ENCODE measurements at places on chromosomes 13 and 19.

DNA sequence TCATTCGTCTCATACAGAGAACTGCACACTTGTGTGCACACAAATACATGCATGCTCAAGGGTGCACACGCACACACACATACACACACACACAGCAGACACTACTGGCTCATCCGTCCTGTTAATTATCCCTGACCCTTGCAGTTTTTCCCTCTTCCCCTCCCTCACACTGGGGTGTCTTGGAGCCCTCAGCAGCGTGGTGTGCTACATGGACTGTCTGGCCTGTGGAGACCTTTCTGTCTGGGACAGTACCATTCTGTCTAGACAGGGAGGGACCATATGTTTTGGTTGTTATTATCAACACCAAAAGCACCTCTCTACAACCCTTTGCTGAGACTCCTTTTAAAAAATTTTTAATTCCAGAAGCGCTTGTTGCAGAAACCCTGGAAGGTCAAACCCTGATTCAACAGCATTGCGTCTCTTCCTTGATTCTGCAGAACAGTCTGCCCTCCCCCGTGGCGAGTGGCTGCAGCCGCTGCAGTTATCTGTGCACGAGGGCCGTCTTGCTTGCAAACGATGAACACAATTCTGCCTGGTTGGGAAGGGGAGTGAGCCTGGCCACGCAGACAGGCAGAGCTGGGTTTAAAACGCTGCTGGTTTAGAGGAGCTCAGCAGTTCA is 374.0 kb downstream of the IRS2 start:
- DNase-seq: no peak

DNA sequence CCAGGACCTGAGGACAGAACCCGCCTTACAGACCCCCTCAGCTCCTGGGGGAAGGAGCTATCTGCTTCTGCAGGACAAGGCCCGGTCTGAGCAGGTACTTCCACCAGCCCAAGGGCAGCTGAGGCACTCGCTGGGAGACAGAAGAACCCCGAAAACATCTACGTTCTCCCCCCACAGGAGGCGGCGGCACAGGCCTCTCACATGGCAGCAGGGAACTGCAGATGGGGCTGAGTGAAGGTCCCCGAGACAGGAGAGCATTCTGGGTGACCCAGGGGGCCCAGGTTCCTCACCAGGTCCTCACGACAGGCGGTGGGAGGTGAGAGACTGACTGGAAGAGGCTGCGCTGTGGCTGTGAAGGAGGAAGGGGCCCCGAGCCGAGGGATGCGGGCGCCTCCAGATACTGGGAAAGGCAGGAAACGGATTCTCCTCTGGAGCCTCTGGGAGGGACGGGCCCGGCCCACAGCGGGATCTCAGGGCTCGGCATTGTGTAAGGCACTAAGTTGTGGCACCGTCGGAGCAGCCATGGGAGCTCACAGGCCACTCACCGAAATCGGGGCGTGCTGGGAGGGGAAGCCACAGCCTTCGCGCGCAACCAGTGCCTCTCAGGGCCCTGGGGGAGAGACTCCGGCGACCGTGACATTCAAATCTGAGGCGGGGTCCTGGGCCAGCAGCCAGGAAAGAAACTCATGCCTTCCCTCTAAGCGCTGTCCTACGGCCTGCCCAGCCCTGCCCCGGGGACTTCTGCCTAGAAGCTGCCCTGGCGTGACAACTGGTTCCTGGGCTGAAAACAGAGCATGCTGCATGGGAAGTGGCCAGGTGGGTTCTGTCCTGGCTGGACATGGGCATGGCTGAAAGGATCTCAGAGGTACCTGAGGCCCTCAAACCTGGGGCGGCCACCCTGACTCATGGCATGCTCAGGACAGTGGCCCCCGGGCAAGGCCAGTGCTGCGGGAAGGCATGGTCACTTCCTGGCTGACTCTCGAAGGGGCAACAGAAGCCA is 14.0 kb downstream of the RPL36 start:
- DNase-seq: no peak

DNA sequence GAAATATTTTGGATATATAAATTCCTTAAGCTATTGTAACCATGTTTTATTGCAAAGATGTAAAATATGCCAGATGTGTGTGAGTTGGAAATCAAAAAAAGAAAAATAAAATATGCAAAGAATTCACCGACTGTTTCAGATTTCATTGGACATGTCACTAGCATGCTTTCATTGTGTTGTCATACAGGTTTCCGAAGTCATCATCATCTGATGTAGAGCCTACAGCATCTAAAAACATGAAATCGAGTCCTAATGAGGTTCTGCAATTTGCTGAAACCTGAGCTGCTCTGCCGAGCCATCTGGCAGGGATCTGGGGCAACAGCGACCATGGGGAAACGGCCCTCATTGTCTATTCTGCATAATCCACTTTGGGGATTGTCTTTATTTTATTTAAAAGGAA is 196.1 kb upstream of the MAB21L1 start:
- no peak for DNase-seq

DNA sequence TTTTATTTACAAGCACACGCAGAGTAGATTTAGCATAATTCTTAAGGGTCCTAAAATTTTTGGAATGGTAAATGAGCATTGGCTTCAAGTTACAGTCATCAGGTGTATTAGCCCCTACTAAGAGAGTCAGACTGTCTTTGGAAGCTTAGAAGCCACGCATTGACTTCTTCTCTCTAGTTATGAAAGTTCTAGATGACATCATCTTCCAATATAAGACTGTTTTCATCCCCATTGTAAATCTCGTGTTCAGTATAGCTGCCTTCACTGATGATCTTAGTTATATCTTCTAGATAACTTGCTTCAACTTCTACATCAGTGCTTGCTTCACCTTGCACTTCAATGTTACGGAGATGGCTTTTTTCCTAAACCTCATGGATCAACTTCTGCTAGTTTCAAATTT is 148.8 kb upstream of the SLITRK1 start:
- no peak for DNase-seq
